Ovary (tissue), 10 donors: ENCODE measurements at places on chromosomes 1 and 21. TPM values are rescaled to one million over a fixed set of nuclear protein-coding genes. Genes with fewer than 3 reads are reported as not detected.

MRTO4 gene
- polyA plus RNA-seq, result 23.2 TPM

CHI3L2 gene
- polyA plus RNA-seq, result 1.4 TPM

FMO3 gene
- polyA plus RNA-seq, result 1.7 TPM

TMEM54 gene
- 0.85 TPM for polyA plus RNA-seq

VHLL gene
- polyA plus RNA-seq, result not detected

GPR25 gene
- polyA plus RNA-seq, result 0.06 TPM

DYNLT5 gene
- 0.05 TPM for polyA plus RNA-seq

PDPN gene
- polyA plus RNA-seq, result 32.0 TPM

KRTAP13-2 gene
- polyA plus RNA-seq, result not detected
